Activated naive CD8-positive, alpha-beta T cell treated with anti-CD3 and anti-CD28 coated beads, Interleukin-2, amount 10 ng/mL, durations not matched to agents 7 days and 5 days (primary cell): ENCODE measurements at places on chromosomes 5 and 9. TPM values are rescaled to one million over a fixed set of nuclear protein-coding genes. Genes with fewer than 3 reads are reported as not detected.

SPRY4 gene
- total RNA-seq, result 1.7 TPM

NCS1 gene
- 1.1 TPM for total RNA-seq

SH3TC2 gene
- not detected for total RNA-seq

CNTFR gene
- not detected for total RNA-seq

DMRTA1 gene
- not detected for total RNA-seq

GRIN1 gene
- total RNA-seq, result not detected

GRCh38 chr5:129630101-129630500, 117.8 kb upstream of the MINAR2 start:
- no peak for DNase-seq

DNA sequence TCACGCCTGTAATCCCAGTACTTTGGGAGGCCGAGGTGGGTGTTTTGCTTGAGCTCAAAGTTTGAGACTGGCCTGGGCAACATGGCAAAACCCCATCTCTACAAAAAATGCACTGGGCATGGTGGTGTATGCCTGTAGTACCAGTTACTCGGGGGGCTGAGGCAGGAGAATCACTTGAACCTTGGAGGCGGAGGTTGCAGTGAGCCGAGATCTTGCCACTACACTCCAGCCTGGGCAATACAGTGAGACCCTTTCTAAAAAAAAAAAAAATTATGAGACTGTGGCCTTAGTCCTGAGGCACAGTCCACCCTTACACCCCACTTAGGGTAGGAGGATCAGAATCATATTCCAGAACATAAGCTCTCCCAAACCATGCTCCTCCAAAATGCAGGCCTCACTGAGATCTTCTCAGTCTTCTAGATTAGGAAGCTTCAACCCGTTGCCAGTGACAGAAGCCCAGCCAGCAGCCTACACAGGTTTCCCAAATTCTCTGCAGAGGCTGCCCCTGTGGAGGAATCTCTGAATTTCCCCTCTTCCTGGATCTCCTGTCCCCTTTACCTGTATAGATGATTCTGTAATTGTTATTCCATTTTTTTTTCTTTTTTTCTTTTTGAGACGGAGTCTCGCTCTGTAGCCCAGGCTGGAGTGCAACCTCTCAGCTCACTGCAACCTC, 77.3 kb downstream of the BASP1 start:
- no peak for DNase-seq

DNA sequence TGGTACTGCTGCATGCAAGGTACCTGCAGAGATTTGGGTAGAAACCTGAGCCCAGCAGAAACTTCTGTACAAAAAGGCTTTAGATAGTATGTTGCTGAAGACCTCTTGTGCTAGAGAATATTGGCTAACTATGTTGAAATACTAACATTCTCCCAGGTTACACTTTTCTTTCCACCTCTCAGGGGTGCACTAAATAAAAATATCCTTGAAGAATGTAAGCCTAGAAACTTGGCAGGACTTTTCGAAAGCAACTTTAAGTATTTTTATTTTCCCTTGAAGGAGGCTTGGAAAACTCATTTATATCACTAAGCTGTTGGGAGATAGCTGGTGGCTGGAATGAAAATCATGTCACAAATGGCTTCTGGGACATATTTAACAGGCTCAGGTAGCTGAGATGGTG, 50.0 kb downstream of the FBXL7 start:
- DNase-seq, result no peak

DNA sequence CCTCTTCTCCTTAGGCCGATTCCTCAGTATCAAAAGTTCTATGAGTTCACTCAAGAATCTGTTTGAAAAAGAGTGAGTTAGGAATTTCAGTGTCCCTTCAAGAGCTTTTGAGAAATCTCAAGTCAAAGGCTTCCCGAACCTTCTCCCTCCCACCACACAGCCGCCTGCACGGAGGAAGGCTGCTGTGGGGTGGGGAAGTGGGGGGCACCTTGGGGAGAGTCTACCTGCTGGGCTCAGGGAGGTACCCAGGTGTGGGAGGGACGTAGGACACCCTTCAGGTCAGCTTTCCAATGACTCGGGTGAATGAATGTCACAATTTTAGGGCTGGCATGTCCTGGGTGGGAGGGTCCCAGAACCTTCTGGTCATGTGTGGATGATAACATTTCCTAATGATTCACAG, 17.5 kb downstream of the CXCL14 start:
- no peak for DNase-seq

DNA sequence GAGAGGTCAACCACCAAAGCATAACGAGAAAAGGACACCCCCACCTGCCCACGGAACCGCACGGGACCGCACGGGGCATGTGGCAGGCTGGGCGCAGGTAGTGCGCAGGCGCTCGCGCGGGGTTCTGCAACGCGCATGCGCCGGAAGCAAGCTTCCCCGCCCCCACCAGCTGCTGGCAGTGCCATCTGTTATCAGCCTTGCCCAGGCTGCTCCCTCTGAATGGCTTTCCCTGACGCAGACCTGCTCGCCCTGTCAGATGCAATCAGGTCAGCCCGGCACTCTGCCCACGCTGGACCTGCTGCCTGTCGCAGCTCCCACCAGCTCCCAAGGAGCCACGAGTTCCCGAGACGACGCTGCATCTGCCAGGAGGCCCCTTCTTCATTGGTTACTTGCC, 22.8 kb downstream of the PTCH1 start:
- no peak for DNase-seq

- DNase-seq, result no peak
Measured at GRCh38 chr5:68240771-68241170, 25.2 kb downstream of the PIK3R1 start.

DNA sequence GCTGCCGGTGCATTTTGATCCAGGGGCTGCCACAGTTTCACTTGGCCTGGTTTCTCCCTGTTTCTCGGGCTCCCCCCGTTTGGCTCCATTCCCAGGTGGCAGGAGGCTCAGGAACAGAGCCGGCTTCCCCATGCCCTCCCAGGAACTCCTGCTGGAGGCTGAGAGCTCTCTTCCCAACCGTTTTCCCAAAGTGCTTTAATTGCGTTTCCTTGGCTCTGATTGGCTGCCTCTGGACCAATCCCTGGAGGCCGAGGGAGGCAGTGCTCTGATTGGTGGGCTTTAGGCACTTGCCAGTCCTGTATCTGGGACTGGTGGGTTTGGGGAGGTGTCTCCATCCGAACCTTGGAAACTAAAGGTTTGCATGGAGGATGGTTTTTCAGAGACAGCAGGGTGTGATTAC, 4.9 kb downstream of the TSPAN17 start:
- no peak for DNase-seq

DNA sequence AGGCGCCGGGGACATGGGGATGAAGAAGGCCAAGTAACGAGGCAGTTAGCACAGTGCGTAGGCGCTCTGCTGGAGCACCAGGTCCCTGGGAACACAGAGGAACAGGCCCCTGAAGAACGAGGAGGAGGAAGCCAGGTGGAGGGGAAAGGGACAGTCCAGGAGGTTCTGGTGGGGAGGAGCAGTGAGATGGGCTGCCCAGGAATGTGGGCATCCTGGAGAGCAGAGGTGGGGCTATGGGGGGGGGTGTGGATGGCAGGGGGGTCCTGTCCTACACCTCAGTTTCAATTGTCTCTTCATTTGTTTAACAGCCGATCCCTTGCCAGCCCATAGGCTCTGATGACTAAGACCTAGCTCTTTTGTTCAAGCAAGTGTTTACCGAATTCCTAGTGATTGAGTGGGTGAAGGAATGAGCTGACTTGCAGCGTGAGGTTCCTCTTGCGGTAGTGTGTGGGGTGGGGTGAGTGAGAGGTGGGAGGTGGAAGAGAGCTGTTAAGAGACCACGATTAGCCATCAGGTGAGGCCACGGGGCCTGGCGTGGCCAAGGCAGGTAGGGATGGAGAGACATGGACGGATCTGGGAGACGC, 8.4 kb upstream of the PHYHD1 start:
- DNase-seq, result no peak

DNA sequence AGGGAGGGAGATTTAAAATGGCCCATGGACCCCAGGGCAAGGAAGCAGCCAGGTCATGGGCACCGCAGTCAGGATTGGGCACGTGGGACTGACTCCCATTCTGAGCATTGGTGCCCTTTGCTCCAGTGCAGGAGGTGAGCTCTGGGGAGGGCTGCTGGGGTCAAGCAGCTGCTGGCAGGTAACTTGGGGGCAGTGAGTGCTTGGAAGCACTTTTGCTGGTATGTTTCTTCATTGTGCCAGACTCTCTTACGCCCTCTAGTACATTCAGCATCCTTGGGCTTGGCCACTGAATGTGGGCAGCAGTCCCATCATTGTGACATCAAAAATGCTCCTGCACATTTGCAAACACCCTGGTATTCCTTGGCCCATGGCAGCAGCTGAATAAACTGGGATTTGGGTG, 32.7 kb downstream of the PRRC2B start:
- no peak for DNase-seq

DNA sequence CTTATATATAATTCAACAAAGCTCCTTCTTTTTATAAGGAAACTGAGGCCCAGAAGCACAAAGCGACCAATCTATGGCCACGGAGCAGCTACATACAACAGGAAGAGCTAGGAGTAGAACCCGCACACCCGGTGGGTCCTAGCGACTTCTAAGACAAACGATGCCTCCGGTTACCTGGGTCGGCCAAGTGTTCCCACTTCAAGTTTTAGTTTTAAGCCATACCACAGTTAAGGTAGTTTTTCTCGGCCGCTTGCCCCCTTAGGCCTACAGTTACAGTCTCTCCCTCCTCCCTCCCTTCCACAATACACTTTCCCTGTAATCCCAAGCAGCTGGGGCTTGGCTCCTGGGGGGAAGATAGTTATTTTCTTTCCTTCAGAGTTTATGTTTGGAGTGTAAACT, 533 bp downstream of the SREK1IP1 start:
- DNase-seq, result peak; percentile 36

GRCh38 chr5:127568166-127568565, 50.7 kb downstream of the PRRC1 start:
- no peak for DNase-seq

DNA sequence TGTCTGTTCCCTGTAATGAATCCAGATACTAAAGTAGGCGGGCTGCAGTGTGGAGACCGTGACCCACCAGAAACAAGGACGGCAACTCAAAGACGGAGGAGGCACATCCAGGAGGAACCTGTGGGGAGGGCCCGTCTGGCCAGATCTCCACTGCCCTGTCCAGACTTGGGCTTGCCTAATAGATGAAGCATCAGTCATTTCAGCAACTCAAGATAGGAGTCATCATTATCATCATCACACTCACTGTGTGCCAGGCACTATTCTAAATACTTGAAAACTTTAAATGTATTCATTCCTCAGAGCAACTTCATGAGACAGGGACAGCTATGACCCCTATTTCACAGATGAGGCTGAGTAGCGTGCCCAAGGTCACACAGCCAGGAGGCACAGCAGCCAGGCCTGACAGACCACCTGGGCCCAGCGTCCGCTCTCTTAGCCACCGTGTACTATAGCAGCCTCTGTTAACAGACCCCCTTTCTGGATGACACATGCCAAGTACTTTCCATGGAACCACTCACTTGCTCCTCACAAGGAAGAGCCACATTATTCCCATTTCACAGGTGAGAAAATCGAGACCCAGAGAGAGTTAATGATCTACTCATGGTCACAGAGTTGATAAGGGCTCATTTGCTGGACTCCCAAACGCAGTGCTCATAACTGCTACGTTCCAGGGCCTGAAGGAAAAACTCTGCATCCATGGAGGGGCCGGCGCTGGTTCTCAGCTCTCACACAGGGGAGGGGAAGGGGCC, 4.9 kb upstream of the IL4 start:
- no peak for DNase-seq
